KBM-7 (cell line): ENCODE measurements at places on chromosomes 5 and 9.

DNA sequence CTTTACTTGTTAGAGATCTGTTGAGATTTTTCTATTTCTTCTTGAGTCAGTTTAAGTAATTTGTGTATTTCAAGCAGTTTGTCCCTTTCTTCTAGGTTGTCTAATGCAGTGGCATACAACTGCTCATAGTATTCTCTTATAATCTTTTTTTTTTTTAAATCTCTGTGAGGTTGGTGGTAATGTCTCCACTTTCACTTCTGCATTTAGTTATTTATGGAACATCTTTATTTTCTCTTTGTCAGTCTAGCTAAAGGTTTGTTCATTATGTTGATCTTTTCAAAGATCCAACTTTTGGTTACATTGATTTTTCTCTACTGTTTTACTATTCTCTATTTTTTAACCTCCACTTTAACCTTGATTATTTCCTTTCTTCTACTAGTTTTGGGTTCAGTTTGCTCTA, 13.8 kb downstream of the FOXE1 start:
- DNase-seq = no peak

- DNase-seq = no peak
Observed at GRCh38 chr9:9598723-9599122, 1014.1 kb downstream of the PTPRD start.

GRCh38 chr9:134227451-134228411, 63.4 kb upstream of the RNU6ATAC start:
- DNase-seq = no peak

DNA sequence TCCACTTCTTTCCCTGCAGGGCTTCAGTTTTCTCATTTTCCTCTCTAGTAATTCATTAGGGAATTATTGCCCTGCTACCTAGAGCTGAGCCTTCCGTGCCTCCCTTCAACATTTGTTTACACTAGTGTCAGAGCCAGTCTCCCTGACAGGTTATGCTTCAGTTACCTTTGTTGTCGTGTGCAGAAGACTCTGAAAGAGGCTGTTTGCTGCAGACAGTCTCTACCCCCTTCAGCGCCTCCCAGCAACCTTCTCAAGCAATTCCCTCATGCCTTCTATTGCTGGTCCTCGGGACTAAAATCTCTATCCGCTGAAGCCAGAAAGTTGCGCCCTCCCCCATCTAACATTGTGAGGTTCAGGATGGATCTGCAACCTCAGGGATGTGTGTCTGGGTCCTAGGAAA, 12.8 kb downstream of the RALGPS1 start:
- DNase-seq = no peak

DNA sequence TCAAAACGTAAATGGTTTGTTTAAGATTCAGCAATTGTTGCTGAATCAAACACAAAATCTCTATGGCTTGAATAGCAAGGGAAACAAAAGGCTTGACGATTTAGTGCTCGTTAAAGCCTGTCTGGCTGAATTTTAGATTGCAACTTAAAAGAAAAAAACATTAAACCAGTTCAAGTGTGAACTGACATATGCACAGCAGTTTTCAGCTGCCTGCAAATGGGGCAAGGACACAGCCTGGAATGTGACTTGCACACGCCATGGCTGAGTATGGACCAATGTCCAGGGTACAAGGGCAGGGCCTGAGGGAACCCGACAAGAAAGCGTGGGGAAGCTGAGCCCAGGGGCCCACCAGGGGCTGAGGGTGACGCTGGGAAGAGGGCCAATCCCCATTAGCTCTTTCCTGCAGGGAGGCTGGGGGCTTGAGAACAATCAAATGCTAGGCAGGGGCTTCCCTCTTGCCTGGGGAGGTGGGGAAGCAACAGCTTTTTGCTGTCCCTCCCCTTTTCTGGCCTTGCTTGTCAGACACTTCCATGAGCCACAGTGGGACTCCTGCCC, 89.6 kb upstream of the LRRTM2 start:
- no peak for DNase-seq

- no peak for DNase-seq
Observed at GRCh38 chr9:126935630-126936029, 21.0 kb downstream of the RALGPS1 start.
